HTR-8/SVneo (cell line): ENCODE measurements at places on chromosomes 5 and 9.

DNA sequence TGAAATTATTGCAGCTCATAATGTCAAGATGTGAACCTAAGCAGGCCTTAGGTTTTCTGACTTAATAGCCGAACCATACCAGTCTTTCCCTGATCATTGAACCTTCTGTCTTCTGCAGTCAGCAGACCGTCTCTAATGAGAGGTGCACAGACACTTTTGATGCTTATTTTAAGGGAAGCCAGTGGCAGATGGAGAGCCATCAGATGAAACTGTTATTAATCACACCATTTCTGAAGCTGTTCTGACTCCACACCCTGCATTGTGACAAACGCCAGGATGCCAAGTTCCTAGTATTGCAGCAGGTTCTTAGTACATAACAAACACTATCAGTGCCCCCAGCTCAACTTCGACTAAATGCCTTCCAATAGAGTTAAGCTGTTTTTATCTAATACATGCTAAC lies 43.0 kb downstream of the PIK3R1 start:
- no peak for DNase-seq

DNA sequence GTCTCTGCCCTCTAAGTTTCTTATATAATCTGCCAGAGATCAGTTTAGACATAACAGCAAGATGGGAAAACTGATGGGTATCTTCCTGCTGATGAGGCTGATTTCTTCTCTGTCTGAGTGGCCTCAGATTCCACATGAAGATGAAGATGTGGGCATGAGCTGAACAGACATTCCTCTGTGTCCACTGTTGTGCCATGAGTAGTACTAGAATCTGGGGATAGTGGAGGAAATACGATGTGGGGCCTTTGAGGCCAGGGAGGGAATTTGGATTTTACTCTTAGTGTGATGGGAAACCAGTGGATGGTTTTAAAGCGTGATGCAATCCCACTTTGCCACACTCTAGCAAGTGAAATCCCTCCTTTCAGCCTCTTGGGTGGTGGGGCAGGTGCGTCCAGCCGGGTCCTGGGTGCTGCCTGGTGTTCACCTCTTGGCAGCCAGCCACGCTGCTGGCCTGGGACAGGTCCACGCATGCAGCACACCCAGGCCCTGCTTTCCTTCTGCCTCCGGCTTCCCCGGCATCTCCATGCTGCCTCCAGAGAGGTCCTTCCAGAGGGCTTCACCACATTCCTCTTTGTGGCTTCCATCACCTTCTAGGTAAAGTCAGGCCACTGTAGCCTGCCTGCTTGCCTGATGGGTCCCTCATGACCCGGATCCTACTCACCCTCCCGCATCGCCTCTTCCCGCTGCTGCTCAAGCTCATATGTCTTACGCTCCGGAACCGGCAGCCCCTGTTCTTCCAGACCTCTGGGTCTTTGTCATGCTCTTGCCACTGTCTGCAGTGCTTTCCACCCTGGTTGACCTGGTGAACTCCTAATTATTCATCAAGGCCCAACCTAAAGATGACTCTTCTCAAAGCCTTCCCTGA lies 28.1 kb upstream of the SH3PXD2B start:
- no peak for DNase-seq

- no peak for DNase-seq
Measured at GRCh38 chr5:5421149-5421960, 1.1 kb upstream of the ICE1 start.

GRCh38 chr5:68734781-68735180 lies 359.0 kb upstream of the SLC30A5 start:
- DNase-seq: no peak

DNA sequence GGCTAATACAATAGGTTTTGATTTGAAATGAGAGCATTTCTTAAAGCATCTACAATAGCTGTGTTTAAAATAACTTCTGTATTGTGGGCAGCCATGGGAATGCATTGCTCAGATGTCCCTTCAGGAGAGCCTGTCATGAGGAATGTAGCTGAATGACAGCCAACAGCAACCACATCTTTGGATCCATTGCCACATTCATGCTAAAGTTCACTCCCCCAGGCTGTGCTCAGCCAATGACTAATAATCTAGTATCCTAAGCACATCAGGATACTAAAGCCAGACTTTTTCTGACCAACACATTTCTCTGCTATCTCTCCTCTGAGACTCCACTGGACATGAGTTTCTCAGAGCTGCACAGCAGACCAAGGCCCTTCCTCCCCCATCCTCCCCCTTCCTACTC lies 45.5 kb downstream of the HTR1A start:
- DNase-seq: no peak

GRCh38 chr5:79990205-79990597 lies 861 bp downstream of the MTX3 start:
- no peak for DNase-seq

GRCh38 chr5:179240561-179240960 lies 104.7 kb downstream of the ADAMTS2 start:
- DNase-seq: no peak

- no peak for DNase-seq
Measured at GRCh38 chr9:121720311-121721057, 69.0 kb downstream of the DAB2IP start.
